ENCODE measurements at places on chromosomes 11 and 22.

DNA sequence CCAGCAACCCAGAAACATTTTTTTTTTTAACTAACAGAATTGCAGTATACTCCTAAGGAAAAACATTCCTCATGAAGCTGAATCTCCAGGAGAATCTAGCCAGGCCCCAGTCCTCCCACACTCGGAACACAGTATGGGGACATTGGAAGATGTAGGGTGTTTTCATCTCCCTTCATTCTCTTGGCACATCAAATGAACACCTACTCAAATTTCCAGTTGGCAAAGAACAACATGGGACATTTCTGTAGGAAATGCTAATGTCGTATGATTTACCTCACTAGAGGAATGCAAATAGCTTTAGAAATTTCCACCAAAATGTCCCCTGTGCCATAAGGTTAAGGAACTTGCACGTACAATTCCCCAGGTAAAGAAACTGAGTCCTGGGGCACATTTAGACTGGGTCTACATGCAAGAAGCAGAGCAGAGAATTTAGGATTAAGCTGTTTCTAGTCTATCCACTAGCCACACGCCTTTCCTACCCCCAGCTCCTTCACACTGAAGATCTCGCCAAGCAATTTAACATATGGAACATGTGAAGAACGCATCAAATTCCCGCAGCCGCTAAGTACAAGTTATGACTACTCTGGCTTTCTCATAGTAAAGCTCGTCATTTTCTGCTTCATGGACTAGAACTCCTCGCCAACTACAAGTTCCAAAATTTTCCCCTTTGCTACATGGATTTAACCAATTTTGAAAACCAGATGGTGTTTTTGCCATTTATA lies 2.9 kb upstream of the CADM1 start:
- no peak for DNase-seq

DNA sequence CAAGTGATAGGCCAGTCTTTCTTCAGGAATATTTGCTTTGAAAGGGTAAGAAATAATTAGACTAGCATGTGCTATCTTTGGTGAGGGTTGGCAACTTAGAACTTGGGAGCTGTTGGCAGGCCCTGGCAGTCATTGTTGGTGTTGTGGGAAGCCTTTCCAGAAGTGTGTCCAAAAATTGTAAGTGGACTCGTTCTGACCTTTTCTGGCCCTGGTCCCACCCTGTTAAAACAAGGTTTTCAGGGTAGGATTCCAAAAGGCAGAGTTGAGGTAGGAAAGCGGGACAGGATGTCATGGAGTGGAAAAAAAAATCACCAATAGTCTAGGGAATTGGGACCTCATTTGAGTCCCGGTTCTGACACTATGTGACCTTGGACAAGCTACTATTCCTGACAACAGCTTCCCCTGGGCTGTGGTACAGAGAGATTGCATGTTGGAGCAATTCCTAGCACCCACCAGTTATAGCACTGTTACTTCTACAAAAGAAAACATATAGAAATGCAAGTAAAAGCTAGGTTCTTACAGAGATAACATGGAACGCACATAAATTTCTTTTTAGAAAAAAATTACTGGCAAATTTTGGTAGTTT lies 299.3 kb upstream of the DDI1 start:
- DNase-seq, result no peak

DNA sequence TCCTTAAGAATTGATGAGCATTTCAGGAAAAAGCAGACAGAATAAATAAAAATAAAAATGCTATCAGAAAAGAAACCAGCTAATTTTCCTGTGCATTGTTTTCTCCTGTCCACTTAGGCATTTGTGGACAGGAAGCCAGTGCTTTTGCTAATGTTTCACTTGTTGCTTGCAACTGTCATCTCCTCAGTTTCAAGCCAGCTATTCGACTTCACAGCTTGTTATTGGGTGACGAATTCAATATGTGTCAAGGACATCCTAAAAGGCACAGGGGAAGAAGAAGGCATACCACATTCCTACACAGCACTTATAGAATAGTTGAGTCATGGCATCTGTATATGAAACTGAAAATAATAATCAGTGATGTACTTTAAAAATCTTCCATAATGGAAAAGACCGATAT lies 530.6 kb upstream of the KIRREL3 start:
- no peak for DNase-seq

DNA sequence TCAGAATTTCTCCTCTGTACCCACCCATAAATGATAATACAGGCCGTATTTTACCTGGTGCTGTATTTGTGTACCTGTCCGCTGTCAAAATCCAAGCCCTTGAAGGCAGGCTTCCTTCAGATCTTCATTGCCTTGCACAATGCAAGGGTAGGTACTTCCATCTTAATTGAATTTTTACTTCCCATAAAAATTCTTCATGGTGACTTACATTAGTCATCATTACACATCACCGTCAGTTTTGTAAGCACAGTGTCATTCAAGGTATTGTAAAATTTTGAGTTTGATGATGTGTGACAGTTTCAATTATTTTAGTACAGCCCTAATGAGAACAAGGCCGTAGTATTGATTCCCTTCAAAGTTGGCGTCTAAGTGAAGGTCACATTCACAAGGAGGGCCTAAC lies 770 bp upstream of the TSG101 start:
- DNase-seq, result no peak

- DNase-seq, result no peak
Measured at GRCh38 chr11:124669193-124669592, 4.3 kb downstream of the SIAE start.

DNA sequence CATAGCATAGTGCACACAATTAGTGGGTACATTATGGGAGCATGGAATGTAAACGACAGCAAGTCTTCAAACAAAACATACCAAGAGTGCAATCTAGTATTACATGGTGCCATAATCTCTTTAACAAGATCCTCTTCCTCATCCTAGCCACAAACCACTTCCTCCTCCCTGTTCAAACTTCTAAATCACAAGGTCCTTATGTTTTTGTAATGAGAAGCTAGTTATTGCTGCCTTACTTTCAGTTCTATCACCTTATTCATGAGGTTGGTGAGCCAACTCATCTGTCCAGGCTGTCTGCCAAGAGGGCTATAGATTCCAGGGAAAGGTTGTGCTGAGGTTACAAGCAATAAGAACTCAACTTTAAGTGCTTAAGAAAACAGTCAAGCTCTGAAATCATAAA lies 195.4 kb upstream of the ARHGAP20 start:
- DNase-seq, result no peak

DNA sequence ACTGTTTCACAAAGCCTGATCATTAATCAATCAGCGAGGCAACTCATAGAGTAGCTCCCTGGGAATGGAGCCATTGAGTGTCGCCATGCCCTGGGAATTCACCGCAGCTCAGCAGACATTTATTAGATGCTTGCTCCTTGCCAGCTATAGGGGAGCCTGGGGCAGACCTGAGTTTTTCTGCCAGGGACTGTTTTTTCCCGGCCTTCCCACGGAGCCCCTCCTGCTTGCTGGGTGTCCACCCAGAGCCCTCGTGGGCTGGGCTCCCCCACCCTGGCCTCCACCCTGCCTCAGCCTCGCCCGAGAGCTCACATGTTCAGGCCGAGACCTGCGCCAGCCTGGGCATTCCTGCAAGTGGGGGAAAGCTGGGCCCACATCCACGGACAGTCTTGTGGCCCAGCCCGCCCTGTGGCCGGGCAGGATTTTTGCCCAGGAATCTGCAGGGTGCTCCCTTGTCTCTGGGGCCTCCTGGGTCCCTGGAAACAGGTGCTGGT lies 64.9 kb downstream of the SMIM38 start:
- no peak for DNase-seq

- DNase-seq, result no peak
Measured at GRCh38 chr11:85759915-85760314, 51.0 kb downstream of the SYTL2 start.

DNA sequence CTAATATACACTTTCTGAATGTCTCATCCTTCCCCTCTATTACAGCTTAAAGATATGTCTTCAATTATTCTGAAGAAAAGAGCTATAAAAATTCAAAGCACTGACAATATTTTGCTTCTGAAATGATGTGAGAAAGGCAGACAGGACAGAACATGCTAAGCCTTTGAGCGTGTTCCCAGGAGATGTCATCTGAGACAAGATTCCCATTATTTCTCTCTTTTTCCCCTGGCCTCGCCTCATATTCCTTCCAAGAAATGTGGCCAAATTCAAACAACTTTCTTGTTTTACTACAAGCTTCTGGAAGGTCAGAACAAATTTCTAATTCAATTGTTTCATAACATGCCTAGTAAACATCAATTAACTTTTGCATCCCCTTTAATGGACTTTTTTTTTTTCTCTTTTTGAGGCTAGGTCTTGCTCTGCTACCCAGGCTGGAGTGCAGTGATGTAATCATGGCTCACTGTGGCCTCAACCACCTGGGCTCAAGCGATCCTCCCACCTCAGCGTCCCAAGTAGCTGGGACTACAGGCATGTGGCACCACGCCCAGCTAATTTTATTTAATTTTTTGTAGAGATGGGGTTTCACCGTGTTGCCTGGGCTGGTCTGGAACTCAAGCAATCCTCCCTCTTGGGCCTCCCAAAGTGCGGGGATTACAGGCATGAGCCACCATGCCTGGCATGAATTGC lies 37.1 kb upstream of the NFRKB start:
- DNase-seq, result no peak

GRCh38 chr22:24009227-24010017 lies 1.7 kb upstream of the CABIN1 start:
- no peak for DNase-seq

DNA sequence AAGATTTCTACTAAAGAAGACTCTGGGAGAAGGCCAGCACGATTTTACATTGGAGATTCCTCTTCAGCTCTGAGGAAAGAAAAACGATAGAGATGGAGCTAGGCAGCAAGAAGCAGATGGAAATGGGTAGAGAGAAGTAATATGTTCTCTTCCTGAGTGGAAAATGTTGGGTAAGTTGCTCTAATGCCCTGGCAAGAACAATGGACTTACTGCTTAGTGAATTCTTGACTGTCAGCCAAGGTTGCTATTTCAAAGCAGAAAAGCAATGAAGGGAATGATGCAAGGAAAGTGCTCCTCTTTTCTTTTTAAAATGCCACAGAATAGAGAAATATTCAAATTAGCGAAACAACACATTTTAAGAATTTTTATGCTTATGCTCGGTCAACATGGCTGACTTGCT lies 38.4 kb upstream of the CWF19L2 start:
- DNase-seq, result no peak

GRCh38 chr22:31602259-31602952 lies 59.6 kb downstream of the PISD start:
- DNase-seq, result no peak

GRCh38 chr11:35916270-35916669 lies 27.6 kb upstream of the LDLRAD3 start:
- DNase-seq, result no peak

All from T-helper 1 cell (primary cell).